ENCODE measurements at places on chromosomes 4 and X.

DNA sequence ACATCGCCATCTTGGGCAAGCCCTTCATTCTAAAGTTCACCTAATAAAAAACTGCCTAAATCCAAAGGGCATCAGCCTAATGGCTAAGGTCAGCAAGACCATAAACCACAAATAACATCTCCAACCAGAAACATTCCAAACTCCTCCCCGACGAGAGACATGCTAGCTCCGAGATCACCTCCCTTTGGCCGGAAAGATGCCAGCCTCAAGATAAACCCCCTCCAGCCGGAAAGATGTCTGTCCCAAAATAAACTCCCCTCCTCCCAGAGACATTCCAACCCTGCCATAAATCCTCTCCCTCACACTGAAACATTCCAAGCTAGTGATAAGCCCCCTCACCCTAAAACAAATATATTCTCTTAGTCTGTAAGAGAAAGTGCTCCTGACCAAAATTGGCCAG, 13.3 kb upstream of the DYNLT3 start:
- DNase-seq: no peak

DNA sequence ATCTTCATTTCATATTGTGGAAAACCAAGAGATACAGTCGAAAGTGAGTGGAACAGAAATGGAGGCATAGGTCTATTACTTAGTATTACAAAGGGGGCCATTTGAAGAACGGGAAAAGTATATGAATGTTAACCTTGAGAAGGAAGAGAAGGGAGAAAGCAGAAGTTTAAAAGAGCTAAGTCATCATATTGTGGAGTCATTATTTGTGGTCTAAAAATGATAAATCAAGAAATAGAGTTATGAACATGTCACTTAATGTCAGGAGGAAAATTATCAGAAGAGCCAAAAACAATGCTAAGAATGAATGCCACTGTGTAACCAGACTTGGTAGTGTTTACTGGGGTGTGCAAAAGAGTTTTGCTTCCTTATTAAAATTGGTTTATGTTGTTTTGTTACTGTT, 589.5 kb upstream of the LCORL start:
- no peak for DNase-seq

DNA sequence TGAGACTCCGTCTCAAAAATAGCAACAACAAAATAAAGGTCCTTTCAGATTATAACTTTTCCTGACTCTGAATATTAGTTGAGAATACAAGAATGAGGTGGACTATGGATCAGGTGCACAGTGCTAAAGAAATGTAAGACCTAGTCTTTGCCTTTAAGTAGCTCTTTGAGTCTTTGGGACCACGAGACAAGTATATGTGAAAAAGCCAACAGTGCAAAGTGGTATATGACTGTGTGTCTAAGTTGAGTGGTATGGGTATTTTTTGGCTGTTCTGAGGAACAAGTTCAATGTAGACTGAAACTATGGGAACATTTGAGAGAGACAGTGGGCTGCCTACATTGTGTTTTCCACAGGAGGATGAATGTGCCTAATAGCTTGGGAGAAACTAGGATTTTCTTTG, 2.8 kb downstream of the GAB1 start:
- DNase-seq: no peak

- no peak for DNase-seq
Measured at GRCh38 chrX:44952329-44953027, 79.5 kb downstream of the KDM6A start.

- DNase-seq: peak; percentile 12
Measured at GRCh38 chrX:119755981-119756533, 2.3 kb upstream of the SOWAHD start.

DNA sequence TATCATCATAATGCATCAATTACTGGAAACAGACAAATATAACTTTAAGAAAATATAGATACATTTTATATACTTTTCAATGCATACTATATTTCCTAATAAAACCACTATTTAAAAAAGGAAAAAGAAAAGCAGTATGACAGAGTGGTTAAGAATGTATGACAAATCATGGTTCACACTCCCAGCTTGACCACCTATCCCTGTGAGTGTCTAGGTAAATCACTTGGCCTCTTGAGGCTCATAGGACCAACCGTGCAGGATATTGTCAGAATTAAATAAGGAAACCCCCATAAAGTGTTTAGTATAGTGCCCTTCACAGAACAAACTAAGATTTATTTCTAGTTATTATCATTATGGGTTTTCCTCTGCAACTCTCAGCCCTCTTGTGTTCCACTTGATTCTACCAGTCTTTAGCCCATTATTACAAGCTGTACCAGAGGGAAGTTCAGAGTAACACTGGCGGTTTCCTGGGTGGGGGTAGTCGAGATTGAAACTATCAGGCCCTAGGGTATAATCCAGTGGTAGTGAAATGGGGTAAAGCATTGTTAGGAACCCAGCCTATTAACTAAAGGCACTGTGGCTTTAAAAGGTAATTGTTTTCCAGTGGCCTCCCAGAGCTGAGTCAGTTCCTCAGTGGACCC, 55.5 kb upstream of the PAK3 start:
- DNase-seq: no peak

GRCh38 chr4:145888393-145888792, 50.2 kb downstream of the ZNF827 start:
- no peak for DNase-seq

GRCh38 chr4:6327220-6327917, 57.7 kb downstream of the WFS1 start:
- DNase-seq: peak; percentile 64

- no peak for DNase-seq
Measured at GRCh38 chr4:186904101-186904500, 180.4 kb upstream of the FAT1 start.

DNA sequence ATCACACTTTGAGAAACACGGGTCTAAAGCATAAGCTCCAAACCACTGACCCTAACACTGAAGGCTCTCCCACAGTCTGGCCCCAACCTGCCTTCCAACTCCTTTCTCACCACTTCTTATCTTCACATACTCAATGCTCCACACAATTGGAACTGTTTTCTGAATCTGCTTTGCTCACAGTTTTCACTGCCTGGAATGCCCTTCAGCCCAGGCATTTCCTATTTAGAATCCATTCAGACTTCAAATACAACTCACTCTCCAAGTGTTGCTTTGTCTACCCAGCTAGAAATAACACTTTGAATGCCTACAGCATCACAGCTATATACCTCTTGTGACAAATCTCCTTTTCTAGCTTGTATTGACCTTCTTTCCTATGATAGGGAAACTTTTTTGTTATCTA, 10.2 kb downstream of the OTUD4 start:
- no peak for DNase-seq

DNA sequence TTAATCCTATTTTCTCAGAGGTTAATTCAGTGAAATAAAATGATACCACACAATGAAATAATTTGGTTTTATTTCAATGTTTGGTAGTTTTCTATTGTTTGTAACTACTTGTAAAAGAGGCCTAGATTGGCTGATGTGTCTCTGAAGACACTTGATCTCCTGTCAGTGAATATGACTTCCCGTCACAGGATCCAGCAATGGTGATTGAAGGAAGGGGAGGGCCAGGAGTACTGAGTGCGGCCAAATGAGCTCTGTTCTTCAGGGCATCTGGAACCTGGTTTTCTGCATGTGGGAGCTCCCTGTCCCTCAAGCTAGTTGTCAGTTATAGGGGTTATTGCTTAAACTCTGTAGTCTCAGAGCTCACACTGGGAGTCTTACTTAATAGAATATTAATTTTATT, 86.5 kb upstream of the OTUD4 start:
- DNase-seq: no peak

DNA sequence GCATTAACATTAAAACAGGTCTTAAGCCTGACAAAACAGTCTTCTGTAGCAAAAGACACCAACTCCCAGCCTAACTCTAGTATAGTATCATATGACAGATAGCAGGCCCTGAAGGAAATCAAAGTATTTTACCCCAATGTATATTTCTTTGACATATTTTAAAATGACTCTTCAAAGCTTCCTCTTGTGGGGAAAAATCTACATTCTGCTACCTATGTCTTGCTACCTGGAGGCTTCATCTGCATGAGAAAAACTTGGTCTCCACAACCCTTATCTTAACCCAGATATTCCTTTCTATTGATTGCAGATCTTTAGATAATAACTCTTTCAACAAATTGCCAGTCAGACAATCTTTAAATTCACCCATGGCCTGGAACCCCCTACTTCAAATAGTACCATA, 1620.4 kb downstream of the PCDH7 start:
- no peak for DNase-seq

- no peak for DNase-seq
Measured at GRCh38 chr4:105128208-105128607, 18.5 kb upstream of the TET2 start.

GRCh38 chrX:28639451-28639850, 52.2 kb downstream of the IL1RAPL1 start:
- DNase-seq: no peak

- DNase-seq: no peak
Measured at GRCh38 chrX:11363069-11363594, 69.9 kb downstream of the AMELX start.

- DNase-seq: no peak
Measured at GRCh38 chrX:14073556-14073955, 43.9 kb upstream of the GEMIN8 start.
